H9 (cell line): ENCODE measurements at places on chromosomes 5 and 9. TPM values are rescaled to one million over a fixed set of nuclear protein-coding genes. Genes with fewer than 3 reads are reported as not detected.

GRCh38 chr5:171236651-171237050, 72.4 kb upstream of the TLX3 start:
- H3K4me1 ChIP-seq = no peaks in the 10 kb centered on the region
- no peak for DNase-seq

DNA sequence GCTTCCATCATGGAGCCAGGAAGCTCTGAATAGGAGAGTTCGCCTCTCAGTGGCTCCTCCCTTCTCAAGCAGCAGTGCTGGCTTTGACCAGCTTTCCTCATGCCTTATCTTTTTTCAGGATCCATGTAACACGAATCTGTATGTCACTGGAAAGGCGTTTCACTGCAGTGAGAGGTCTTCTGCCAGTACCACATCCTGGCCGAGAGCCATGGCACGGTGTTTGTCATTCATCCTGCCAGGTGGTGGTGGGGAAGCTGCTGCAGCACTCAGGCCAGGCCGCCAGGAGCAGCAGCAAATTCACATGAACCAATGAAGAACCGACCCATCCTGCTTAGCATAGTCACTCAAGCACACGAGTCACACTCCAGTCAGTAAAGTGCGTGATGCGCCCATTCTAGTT, 179.0 kb downstream of the FANCC start:
- H3K4me1 ChIP-seq = no peaks in the 10 kb centered on the region
- DNase-seq = peak; percentile 80
- H3K36me3 ChIP-seq = peaks cover 3% of the 10 kb centered on the region; the same call in 1 of the 2 replicates
- no peak overlapping the region for H3K27ac ChIP-seq

DNA sequence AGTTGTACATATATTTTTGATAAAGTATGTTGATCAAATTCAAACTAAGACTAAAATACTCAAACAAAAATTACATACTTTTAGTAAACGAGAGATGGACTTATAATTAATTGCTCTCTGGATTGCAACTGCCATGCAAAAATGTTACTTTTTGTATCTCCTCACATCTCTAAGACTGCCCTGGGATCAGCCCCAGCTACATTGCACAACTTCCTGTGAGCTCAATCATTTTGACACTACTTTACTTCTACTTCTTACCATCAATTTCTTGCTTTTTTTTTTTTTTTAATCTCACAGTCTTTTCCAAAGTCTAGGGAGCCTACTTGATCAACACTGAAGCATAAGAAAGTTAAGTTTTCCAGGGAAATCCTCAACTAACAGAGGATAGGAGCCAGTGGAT, 506.0 kb upstream of the CDH10 start:
- peaks cover 4% of the 10 kb centered on the region; the same call in 1 of the 2 replicates for H3K36me3 ChIP-seq
- H3K4me3 ChIP-seq = no peak overlapping the region
- DNase-seq = no peak
- H3K27ac ChIP-seq = no peak overlapping the region
- no peaks in the 10 kb centered on the region for H3K4me1 ChIP-seq

GRCh38 chr9:99142275-99142674, 37.4 kb downstream of the TGFBR1 start:
- no peaks in the 10 kb centered on the region for H3K27me3 ChIP-seq
- H3K27ac ChIP-seq = no peak overlapping the region
- no peak overlapping the region for H3K4me3 ChIP-seq
- DNase-seq = no peak
- no peaks in the 10 kb centered on the region for H3K4me1 ChIP-seq
- peaks cover 29% of the 10 kb centered on the region; the same call in 2 of the 3 replicates for H3K36me3 ChIP-seq

- no peak overlapping the region for H3K27ac ChIP-seq
- DNase-seq = peak; percentile 18
- H3K36me3 ChIP-seq = no peaks in the 10 kb centered on the region; the same call in 1 of the 3 replicates
Measured at GRCh38 chr9:134618833-134619447, 22.7 kb upstream of the COL5A1 start.

DNA sequence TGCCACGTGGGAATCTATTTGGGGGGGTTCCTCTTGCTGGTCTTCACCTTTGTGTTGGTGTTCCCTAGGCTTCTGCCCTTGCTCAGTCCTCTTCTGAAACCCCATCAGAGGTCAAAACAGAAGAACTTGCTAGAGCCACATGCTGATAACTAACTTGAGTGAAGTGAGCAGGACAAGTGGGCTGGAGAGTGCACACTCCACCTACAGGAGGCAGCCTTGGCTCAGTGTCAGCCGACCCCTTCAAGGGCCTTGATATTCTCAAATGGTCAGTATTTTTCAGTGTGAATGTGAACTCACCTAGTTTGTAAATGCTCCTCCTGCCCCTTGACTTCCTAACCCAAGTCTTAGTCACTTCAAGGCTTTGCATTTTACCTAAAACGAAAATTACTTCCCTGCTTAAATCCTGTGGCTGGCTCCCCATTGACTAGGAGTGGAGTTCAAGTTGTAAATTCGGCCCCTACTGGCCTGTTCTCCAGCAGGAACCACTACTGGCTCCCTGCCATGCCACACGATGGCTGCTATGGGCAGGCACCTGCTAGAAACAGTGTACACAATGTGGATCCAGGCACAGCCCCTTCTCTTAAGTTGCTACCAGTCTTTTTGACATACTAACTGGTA, 3.6 kb upstream of the SLC1A3 start:
- peak; percentile 62 for DNase-seq
- no peak overlapping the region for H3K4me3 ChIP-seq
- H3K4me1 ChIP-seq = peaks cover 3% of the 10 kb centered on the region; the same call in 1 of the 2 replicates
- no peak overlapping the region for H3K27ac ChIP-seq

GRCh38 chr9:84343111-84343521, 2.6 kb upstream of the SLC28A3 start:
- H3K36me3 ChIP-seq = no peaks in the 10 kb centered on the region
- no peak overlapping the region for H3K27ac ChIP-seq
- H3K4me1 ChIP-seq = no peaks in the 10 kb centered on the region; the same call in 1 of the 2 replicates

DNA sequence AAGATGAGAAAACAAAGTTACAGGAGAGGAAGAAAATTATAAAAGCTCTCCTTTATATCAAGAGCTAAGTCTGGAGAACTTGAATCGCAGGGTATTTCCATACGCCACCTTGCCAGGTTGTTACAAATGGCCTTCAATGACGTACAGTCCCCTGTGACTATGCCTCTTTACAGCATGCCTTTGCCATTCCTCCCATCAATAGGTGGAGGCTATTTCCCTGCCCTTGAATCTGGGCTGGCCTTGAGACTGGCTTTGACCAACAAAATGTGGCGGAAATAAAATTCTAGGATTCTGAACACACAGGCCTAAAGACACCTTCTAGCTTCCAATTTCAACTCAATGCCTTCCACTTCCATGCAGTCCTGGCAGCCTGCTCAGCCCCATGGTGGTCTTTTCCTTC, 45.7 kb downstream of the TSSK1B start:
- H3K36me3 ChIP-seq = no peaks in the 10 kb centered on the region
- H3K27ac ChIP-seq = no peak overlapping the region
- H3K4me3 ChIP-seq = no peak overlapping the region
- H3K4me1 ChIP-seq = no peaks in the 10 kb centered on the region; the same call in 1 of the 2 replicates
- H3K27me3 ChIP-seq = no peaks in the 10 kb centered on the region

- H3K27ac ChIP-seq = no peak overlapping the region
- peaks cover 11% of the 10 kb centered on the region for H3K36me3 ChIP-seq
- H3K4me3 ChIP-seq = no peak overlapping the region
- no peaks in the 10 kb centered on the region for H3K4me1 ChIP-seq
Measured at GRCh38 chr5:77454123-77454522, 38.0 kb downstream of the WDR41 start.

- no peak overlapping the region for H3K4me3 ChIP-seq
- no peaks in the 10 kb centered on the region for H3K27me3 ChIP-seq
- H3K36me3 ChIP-seq = no peaks in the 10 kb centered on the region
- no peak for DNase-seq
- H3K4me1 ChIP-seq = no peaks in the 10 kb centered on the region
Measured at GRCh38 chr9:116377179-116377798, 223.7 kb downstream of the PAPPA start.

DNA sequence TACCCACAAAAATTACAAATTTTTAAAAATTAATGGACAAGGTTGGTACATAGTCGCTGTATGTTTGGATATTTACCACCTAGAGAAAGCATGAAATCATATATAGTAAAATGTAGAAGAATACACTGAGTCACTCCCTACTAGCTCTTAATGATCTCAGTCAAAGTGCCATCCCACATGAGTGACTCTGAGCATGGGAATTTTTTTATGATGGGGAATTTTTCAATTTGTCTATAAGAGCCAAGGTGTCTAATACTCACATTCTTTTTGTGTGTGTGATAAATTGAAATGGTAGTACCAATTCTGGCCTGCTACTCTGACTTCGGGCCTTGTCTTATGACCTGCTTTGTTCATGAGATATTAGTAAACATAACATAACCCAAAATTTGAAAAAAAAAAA, 483.2 kb downstream of the CDH10 start:
- H3K36me3 ChIP-seq = peaks cover 1% of the 10 kb centered on the region; the same call in 1 of the 3 replicates
- no peaks in the 10 kb centered on the region for H3K4me1 ChIP-seq
- H3K27me3 ChIP-seq = no peaks in the 10 kb centered on the region

- H3K27me3 ChIP-seq = no peaks in the 10 kb centered on the region
- H3K36me3 ChIP-seq = no peaks in the 10 kb centered on the region
- H3K4me1 ChIP-seq = no peaks in the 10 kb centered on the region
Measured at GRCh38 chr9:110464321-110464720, 115.2 kb downstream of the SVEP1 start.

- no peaks in the 10 kb centered on the region for H3K4me1 ChIP-seq
- no peak overlapping the region for H3K27ac ChIP-seq
- H3K4me3 ChIP-seq = no peak overlapping the region
- DNase-seq = peak; percentile 71
- no peaks in the 10 kb centered on the region for H3K27me3 ChIP-seq
Measured at GRCh38 chr5:78899922-78900362, 85.2 kb downstream of the ARSB start.

- no peaks in the 10 kb centered on the region; the same call in 2 of the 3 replicates for H3K36me3 ChIP-seq
- H3K4me1 ChIP-seq = peaks cover 6% of the 10 kb centered on the region; the same call in 1 of the 2 replicates
- no peaks in the 10 kb centered on the region for H3K27me3 ChIP-seq
- H3K27ac ChIP-seq = no peak overlapping the region
Measured at GRCh38 chr5:154415114-154415513, 30.7 kb upstream of the SAP30L start.

DNA sequence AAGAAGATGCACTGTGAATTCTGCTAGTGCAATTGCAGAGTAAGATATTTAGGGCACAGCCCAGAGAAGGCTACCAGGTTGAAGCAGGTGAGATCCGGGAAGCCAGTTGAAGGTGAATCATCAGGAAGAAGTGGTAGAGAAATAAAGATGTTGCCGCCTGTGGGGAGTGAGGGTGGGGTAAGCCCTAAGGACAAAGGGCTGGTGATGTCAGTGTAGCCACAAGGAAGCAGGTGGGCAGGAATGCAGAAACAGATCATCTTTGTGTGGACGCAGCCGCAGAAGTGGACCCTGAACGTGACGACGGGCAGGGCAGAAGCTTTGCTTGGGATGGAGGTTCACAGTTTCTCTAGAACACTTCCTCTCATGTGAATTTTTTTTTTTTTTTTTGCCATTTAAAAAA, 164.2 kb downstream of the ACTL7B start:
- no peaks in the 10 kb centered on the region for H3K4me1 ChIP-seq
- no peak for DNase-seq
- no peaks in the 10 kb centered on the region for H3K27me3 ChIP-seq
- no peak overlapping the region for H3K4me3 ChIP-seq

DNA sequence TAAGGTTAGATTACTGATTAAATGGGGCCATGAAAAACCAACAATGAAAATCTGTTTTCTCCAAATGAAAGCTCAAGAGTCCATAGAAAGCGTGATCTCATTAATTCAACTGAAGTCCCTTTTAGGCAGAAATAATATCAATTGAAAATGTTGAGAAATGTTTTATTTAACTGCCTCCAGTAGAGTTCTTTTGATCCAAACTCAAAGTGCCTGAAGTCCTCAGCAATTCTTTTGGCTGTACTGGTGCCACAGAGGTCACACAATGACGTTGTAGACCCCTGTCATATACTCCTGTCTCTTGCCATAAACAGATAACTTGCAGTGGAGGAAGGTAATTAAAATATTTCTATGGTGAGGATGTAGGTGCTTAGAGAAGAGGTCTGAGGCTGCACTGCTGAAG, 1420.5 kb downstream of the CDH12 start:
- no peaks in the 10 kb centered on the region for H3K36me3 ChIP-seq
- H3K27ac ChIP-seq = no peak overlapping the region
- no peaks in the 10 kb centered on the region for H3K4me1 ChIP-seq
- no peak overlapping the region for H3K4me3 ChIP-seq
- DNase-seq = no peak
- H3K27me3 ChIP-seq = no peaks in the 10 kb centered on the region

- H3K4me1 ChIP-seq = no peaks in the 10 kb centered on the region
- no peak for DNase-seq
- no peak overlapping the region for H3K4me3 ChIP-seq
- no peaks in the 10 kb centered on the region for H3K27me3 ChIP-seq
Measured at GRCh38 chr5:58346041-58346440, 113.8 kb downstream of the PLK2 start.

DNA sequence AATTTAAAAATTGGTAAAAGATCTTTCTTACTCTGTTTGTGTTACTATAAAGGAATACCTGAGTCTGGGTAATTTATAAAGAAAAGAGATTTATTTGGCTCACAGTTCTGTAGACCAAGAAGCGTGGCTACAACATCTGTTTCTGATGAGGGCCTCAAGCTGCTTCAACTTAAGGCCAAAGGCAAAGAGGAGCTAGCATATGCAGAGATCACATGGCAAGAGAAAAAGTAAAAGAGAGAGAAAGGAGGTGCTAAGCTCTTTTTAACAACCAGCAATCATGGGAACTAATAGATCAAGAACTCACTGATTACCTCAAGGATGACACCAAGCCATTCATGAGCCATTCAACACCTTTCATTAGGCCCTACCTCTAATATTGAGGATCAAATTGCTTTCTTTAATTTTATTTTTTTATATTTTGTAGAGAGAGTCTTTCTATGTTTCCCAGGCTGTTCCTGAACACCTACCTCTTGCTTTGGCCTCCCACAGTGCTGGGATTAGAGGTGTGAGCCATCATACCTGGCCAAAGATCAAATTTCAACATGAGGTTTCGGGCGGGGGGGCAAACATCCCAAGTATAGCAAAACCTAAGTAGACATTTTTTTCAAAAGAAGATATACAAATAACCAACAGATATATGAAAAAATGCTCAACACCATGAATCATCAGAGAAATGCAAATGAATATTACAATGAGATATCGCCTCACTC, 16.0 kb upstream of the SHC3 start:
- peaks cover 2% of the 10 kb centered on the region; the same call in 2 of the 3 replicates for H3K36me3 ChIP-seq
- DNase-seq = no peak
- H3K4me3 ChIP-seq = no peak overlapping the region

GRCh38 chr9:70220216-70220615, 38.6 kb upstream of the SMC5 start:
- DNase-seq = no peak
- H3K4me1 ChIP-seq = no peaks in the 10 kb centered on the region
- H3K36me3 ChIP-seq = no peaks in the 10 kb centered on the region
- no peaks in the 10 kb centered on the region for H3K27me3 ChIP-seq

GRCh38 chr5:75721573-75721972, 4.3 kb upstream of the POC5 start:
- DNase-seq = no peak
- H3K4me1 ChIP-seq = no peaks in the 10 kb centered on the region

The FGD3 gene
- 1.7 and 1.8 TPM in 2 replicates for total RNA-seq

The REEP2 gene
- total RNA-seq = 44.3 and 49.0 TPM in 2 replicates

The SPAG8 gene
- 0.46 and 0.50 TPM in 2 replicates for total RNA-seq

The CORO2A gene
- 15.5 and 15.8 TPM in 2 replicates for total RNA-seq

The ZNF346 gene
- total RNA-seq = 21.1 and 22.7 TPM in 2 replicates

The MACIR gene
- total RNA-seq = 11.0 and 11.7 TPM in 2 replicates

The F2RL2 gene
- 0.09 TPM in 1 of 2 replicates, not detected in the other for total RNA-seq

The PITX1 gene
- total RNA-seq = not detected in 2 replicates

The SHISAL2B gene
- total RNA-seq = 5.0 and 5.4 TPM in 2 replicates

The RANBP17 gene
- total RNA-seq = 16.5 and 20.0 TPM in 2 replicates
